ENCODE measurements at places on chromosomes 12 and 14.

DNA sequence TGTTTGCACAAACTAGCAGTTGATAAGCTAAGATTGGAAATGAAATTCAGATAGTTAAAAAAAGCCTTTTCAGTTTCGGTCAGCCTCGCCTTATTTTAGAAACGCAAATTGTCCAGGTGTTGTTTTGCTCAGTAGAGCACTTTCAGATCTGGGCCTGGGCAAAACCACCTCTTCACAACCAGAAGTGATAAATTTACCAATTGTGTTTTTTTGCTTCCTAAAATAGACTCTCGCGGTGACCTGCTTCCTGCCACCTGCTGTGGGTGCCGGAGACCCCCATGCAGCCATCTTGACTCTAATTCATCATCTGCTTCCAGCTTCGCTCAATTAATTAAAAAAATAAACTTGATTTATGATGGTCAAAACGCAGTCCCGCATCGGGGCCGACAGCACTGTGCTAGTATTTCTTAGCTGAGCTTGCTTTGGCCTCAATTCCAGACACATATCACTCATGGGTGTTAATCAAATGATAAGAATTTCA lies 335.6 kb downstream of the TMEM121 start:
- no peak for DNase-seq

DNA sequence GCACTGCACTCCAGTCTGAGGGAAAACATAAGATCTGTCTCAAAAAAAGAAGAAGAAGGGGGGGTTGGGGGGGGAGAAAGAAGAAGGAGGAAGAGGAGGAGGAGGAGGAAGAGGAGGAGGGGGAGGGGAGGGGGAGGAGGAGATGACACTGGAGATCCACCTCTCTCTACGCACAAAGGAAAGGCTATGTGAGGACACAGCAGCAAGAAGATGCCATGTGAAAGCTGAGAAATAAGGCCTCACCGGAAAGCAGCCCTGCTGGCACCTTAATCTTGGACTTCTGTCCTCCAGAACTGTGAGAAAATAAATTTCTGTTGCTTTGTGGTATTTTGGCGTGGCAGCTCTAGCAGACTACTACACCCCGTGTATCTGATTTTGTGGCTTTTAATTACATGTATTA lies 477.9 kb downstream of the MED13L start:
- no peak for DNase-seq

DNA sequence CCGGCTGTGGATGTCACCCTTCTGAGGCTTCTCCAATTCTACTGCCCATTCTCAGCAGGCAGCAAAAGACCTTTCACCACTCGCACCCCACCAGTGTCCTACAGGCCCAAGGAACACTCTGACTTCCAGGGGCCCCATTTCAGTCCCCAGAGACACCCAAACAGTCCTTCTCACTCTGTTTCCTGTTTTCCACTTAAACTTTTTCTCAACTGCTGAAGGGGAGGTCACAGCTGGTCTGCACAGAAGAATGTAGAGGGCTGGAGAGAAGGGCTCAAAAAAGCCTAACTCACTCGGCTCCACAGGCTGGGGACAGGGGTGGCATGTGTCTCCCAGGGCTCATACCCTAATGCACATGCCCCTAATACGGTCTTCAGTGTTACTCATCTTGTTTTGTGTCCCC lies 4.2 kb upstream of the DTX1 start:
- DNase-seq = no peak

GRCh38 chr14:47665337-47666134 lies 9.9 kb downstream of the MDGA2 start:
- DNase-seq = no peak

DNA sequence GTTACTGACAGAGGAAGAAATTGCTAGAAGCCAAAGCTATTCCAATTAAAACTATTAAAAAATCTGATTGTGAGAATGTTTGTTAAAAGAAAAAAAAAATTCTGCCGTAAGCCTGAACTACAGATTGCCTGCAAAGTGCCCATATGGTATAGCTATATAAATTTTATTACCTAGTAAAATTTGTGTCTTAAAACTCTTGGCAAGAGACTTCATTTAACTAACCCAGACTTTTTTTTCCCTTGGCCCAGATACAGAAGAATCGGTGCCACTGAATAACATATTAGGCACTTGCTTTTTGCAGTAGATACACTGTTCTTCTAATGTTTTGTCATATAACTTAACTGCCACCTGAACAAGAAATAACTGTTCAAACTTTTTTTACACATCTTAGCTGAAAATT lies 125.5 kb downstream of the RPS29 start:
- no peak for DNase-seq

GRCh38 chr14:49959822-49960408 lies 67.0 kb downstream of the ARF6 start:
- DNase-seq = no peak

- DNase-seq = no peak
Observed at GRCh38 chr14:69632164-69632563, 20.8 kb downstream of the SUSD6 start.

GRCh38 chr14:92690171-92691011 lies 58.0 kb downstream of the LGMN start:
- no peak for DNase-seq

DNA sequence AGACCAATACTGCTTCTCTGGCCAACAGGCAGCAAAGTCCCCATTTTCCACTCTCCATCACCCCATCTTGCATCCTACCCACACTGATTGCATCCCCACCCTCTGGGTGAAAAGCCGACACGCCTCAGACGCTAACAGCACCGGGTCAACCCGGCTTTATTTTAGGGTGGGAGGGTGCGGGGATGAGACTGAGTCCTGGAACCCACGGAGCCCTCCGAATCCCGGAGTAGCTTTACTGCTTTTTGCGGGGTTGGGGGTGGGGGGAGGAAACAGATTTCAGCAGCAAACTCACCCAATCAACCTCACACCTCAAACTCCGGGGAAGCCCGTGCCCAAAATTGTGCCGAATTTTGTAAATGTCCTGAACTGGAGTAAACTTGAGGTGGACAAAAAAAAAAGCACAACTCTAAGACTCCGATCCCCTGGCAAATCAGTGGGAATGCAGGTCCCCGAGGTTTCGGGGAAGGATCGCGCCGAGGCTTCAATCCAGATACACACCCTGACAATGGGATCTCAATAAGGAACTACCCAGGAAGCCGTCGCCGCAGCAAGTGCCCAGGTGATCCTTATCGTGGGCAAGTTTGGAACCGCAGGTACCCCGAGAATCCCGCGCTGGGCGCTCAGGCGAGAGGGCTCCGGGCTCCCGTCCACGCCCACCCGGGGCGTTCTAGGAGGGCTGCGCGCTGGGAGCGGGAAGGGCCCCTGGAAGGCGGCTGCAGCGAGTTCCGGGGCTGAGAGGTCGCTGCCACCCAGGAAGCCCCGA lies 1.1 kb downstream of the GCH1 start:
- DNase-seq = no peak

DNA sequence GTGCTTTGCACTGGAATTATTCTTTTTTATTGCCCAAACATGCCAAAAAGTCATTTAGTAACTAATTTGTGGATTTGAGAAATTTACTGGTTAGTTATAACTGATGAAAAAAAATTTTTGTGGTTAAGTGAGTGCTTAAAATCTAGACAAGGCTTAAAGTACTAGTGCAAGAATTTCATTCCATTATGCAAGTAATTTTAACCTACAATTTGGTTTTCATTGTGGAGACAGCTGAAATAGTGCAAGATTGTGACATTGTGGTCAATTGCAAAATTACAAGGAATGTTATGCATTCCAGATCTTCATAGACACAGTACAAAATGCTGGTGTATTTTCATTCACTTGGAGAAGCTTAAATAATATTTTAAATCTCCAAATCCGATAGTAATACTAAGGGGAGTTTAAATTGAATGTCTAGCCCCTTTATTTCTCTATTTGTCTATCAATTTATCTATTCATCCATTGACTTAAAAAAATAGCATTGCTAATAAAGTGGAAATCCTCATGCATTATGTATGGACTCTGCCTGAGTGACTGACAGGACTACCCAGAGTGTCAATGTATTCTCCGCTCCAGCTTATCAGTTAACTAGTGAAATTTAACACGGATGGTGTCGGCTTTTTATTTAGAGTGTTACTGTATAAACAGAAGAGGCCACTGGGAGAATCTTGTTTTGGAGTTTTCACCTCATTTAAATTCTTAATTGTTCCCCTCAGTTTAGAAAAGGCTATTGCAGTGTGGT lies 125.9 kb downstream of the ALX1 start:
- no peak for DNase-seq

DNA sequence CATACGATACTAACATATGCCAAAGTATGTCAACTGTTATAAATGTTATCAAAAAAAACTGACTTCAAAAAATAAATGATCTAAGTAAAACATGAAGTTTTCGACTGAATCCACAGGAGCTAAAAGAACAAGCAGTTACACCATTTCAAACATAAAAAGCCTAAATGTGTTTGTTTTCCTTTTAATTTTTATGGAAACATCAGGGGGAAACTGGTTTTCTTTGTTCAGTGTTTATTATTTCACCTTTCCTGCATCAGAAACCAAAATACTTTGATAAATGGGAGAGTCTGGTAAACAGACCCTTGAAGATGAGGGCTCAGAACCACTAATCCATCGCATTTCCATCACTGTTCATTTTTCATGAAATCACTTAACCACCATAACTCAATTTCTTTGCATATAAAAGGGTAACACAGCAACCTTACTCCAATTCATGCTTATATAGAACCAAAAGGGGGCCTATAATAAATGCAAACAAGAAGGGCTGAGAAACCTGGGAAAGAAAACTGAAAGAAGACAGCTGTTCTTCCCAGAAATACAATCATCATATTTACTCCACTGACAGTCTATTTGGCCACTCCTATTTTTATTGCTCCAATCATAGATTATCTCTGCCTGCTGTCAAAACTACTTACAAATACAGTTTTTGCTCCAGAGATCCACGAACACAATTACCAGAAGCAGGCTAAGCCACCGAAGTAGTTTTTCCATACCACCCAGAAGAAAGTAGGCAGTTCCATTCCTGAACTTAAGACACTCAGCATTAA lies 17.0 kb downstream of the FGD6 start:
- no peak for DNase-seq

- DNase-seq = no peak
Observed at GRCh38 chr14:71384007-71384845, 477.0 kb downstream of the PCNX1 start.

DNA sequence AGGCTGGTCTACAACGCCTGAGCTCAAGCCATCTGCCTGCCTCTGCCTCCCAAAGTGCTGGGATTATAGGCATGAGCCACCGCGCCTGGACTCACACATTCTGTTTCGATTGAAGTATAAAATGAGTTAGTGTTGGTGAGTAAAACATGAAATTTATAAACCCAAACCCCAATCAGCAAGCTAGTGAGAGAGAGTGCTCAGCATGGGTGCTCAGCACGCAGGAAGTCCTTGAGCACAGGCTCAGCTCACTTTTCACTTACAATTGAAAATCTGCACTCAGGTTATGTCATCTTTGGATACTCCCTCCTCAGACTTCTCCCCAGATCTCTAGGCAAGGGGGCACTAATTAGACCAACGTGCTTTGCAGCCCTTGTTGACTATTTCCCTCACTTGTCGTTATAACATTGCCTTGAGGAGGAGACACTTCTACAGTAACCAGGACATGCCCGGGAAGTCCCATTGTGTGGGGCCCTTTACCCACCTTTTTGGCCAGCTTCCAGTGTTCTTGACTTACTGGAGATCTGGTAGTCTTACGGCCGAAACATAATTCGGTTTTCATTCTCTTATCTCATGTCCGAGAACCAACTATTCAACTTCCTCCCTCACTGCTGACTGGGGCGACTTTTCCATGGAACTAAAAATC lies 68.5 kb upstream of the AMN1 start:
- DNase-seq = no peak

- DNase-seq = no peak
Observed at GRCh38 chr12:118514297-118514696, 137.9 kb downstream of the SUDS3 start.

- DNase-seq = no peak
Observed at GRCh38 chr14:31947680-31948595, 129.2 kb upstream of the ARHGAP5 start.

- no peak for DNase-seq
Observed at GRCh38 chr12:50185301-50185895, 18.2 kb upstream of the CERS5 start.

- no peak for DNase-seq
Observed at GRCh38 chr12:88604646-88605045, 24.4 kb upstream of the KITLG start.

DNA sequence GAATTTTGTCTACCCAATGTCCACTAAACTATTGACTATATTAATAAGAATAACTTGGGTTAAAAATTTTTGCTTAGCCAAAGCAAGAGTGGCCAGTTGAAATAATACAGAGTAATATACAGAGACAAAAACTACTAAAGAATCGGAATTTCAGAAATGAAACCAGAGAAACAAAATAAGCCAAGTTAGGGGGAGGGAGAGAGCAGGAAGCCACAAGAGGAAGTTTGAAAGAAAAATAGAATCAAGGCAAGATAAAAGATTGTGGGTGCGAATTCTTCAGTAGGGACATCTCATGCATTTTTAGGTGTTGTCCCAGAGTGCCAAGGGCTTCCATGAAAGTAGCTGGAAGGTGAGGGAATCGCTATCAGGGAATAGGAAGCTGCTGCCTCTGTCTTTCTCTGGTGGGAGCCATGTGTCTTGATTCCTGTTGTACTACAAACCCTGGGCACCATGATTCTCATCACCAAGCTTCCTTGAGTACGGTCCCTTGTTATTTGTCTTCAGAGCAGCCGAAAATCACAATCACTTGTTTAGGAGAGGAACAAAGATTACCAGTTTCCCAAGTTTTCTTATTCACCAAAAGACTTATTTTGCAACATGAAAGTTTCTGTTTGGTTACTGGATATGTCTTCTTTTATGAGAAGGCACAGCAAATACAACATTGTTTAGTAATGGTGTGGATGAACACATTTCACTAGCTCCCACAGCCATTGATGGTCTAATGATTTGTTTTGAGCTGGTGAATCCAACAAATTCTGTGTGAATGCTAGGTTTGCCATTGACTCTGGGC lies 16.7 kb downstream of the NEUROD4 start:
- no peak for DNase-seq

DNA sequence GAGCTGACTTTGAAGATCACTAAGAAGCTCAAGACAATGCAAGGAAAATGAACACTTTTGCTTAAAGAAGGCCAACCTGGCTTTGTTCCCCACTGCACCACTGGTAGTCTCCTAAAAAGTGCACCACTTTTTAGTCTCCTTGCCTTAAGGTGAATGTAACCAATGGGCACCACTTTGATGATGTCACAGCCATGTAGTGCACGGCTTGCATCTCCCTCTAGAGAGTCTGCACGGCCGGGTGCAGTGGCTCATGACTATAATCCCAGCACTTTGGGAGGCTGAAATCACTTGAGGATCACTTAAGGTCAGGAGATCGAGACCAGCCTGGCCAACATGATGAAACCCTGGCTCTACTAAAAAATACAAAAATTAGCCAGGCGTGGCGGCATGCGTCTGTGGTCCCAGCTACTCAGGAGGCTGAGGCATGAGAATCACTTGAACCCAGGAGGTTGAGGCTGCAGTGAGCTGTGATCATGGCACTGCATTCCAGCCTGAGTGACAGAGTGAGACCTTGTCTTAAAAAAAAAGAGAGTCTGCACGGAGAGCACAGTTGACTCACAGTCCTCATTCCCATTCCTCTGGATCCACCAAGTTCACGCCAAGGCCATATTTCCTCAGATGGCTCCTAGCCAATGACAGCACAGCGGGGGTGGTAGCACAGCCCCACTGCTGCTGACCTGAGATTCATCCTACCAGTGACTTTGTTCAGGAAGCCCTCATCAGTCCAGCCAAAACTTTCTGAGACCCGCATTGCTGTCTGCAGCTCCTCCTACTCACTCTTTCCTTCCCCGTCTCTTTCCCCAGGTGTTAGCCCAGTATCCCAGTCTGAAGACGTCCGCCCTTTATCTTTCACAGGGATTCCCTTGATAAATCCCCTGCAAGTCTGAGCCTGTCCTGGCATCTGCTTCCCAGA lies 16.5 kb upstream of the IFT81 start:
- DNase-seq = no peak

GRCh38 chr12:64825143-64826021 lies 935 bp downstream of the TBC1D30 start:
- DNase-seq = no peak

Data from stimulated activated CD4-positive, alpha-beta T cell treated with anti-CD3 and anti-CD28 coated beads, TNF-alpha, amount 100 ng/mL, for 24 hours (primary cell).